Right forelimb (tissue), 1 donor: ENCODE measurements at places on chromosomes 3 and 15.
A peak's percentile ranks its signal among the peaks of the same experiment; 100 is the strongest.

DNA sequence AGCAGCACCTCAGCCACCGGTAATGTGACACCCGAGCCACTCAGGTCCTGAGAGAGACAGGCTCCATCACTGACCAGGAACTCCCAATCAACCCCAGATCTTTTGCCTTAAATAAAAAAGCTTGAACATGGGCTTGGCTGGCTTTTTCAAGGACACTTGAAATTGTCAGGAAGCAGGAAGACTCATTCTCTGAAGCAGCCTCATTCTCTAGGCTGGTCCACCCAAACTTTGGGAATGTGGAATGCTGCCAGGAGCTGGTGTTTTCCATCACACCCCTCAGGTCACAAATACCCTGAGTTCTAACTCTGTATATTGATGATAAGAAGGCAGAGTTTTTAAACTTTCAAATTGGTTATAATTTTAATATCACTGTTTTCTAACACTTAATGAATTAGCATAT is 17.0 kb downstream of the CXCR6 start:
- DNase-seq = no peak

DNA sequence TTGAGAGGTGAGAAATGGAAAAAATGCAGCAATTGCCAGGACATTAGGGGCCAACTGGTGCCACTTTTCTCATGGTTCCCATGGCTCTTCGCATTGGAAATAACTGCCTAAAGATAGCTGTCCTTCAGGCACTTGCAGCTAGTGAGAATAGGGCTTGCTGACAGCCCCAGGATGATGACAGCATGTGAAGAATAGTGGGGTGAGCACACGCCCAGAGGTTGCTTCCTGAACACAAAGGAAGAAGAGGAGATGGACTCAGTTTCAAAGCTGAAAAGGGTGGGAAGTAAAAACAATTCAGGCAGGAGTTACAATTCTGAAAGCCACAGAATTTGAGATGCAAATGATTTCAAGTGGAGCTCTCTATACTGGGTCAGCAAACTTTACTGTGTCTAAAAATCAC is 45.6 kb downstream of the TNFAIP8L3 start:
- DNase-seq = no peak

- DNase-seq = no peak
Measured at GRCh38 chr3:159620873-159621272, 367.8 kb upstream of the IL12A start.

DNA sequence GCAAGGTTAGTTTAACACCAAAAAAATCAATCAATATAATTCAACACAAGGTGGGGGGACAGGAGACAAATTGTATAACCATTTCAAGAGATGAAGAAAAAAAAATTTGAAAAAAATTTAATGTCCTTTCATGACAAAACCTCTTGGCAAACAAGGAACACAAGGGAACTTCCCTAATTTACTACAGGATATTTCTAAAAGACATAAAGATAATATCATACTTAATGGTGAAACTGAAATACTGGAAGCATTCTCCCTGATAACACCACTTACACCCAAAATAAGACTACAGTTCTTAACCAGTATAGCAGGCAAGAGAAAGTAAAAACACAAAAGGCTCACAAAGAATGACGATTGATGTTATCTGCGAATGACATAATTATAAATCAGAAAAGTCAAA is 44.7 kb downstream of the IFT57 start:
- DNase-seq = no peak

GRCh38 chr3:27095553-27096222 is 273.5 kb downstream of the NEK10 start:
- DNase-seq = no peak

DNA sequence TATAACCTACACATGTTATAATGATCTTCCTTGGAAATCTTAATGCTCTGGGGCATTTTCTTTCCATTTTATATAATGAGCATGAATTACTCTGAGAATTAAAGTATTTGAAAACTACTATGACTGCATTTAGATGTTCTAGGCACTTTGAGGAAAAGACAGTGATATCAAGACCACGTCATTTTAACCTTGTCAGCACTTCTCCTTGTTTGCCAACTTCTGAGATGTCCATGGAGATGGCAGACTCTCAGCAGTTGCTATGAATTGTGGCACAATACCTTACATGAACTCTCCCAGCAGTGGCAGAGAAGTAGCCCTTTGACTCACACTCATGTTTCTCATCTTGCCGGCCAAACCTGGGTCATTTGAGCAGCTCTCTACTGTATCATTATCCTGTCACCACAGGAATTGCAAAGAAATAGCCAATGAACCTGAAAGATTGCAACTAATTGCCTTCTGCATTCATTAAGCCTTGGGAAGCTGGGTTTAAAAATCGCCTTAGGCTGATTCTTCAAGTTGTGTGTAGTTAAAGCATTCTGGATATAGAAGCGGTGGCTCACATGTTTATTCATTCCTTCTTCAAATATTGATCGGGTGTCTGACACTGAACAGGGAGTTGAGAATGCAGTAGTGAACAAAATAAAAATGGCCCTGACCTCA is 272.2 kb upstream of the CFAP20DC start:
- no peak for DNase-seq

- DNase-seq = no peak
Measured at GRCh38 chr3:155516439-155516838, 223.0 kb upstream of the STRIT1 start.

DNA sequence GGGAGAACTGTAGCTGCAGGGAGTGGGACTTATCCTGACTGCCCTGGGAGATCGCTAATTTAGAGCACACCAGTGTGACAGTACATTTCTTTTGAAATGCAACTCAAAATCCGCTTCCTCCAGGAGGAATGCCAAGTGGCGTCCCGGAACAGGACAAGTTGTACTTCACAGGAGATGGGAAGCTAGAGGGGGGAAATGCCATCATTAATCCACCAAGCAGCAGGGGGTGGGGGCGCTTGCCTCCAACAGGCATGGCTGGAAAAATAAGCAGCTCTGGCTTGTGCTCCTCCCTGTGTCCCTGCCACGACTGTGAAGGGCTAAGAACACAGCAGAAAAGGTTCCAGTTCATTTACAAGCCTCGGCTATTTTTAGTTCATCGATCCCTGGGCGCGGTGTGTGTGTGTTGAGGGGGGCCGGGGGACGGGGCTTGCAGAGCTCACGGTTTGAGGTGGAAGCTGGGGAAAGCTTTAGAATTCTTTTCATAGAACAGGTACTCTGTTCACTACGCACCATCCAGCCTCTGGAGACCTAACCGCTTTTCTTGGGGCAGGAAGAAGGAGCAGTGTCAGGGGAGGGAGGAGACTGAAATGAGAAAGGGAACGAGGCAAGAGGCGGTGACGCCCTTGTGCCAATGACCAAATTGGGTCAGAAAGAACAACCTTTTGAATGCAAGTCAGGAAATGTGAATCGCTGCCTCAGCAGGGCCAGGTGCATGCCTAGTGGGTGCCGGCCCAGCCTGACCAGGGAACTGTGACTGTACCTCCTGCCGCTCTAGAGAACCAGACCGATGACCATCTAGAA is 51.8 kb upstream of the DGKG start:
- DNase-seq = no peak

GRCh38 chr3:153414982-153415381 is 253.0 kb downstream of the RAP2B start:
- no peak for DNase-seq

GRCh38 chr3:188635258-188636042 is 481.5 kb downstream of the LPP start:
- no peak for DNase-seq

DNA sequence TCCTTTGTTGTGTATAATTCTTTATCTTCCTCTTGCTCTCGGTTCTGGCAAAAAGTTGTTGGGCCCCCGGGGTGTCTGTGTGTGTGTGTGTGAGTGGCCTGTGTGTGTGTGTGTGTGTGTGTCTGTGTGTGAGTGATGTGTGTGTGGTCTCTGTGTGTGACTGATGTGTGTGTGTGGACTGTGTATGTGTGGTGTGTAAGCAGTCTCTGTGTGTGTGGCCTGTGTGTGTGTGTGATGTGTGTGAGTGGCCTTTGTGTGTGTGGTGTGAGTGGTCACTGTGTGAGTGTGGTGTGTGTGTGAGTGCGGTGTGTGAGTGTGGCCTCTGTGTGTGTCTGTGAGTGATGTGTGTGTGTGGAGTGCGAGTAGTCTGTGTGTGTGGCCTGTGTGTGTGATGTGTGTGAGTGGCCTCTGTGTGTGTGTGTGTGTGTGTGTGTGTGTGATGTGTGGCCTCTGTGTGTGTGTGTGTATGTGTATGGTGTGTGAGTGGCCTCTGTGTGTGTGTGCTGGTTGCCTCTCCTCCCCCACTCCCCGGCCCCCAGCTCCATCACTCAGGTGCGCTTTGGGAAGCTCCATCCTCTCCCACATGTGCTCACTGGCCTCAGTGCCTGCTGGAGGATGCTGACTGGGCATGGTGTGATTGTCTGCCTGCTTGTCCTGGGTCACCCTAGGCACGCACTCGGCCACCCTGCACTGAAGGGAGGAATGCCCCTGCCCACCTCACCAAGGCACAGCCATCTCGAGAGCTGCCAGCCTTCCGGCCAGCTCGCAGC is 8.8 kb downstream of the LINGO1 start:
- DNase-seq = no peak

- no peak for DNase-seq
Measured at GRCh38 chr15:38587214-38587613, 22.6 kb upstream of the RASGRP1 start.

GRCh38 chr3:15148614-15149013 is 49.7 kb upstream of the RBSN start:
- DNase-seq = no peak

DNA sequence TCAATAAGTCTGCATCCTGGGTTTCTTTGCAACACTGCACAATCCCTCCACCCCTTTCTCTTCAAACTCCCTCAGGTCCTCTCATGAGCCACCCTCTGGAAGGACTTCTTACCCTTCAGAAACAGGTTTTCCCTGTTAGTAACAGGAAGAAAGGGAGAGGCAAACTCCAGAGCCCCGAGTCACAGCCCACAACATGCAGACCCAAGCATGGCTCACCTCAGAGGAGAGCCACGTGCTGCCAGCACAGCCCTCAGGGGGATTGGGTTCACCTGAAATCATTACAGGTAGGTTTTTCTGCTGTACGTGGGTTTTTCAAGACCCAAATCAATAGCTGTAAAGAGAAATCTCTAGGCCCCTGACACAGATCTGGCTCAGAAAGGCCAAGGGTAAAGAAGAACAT is 359.7 kb upstream of the ATP10A start:
- no peak for DNase-seq

DNA sequence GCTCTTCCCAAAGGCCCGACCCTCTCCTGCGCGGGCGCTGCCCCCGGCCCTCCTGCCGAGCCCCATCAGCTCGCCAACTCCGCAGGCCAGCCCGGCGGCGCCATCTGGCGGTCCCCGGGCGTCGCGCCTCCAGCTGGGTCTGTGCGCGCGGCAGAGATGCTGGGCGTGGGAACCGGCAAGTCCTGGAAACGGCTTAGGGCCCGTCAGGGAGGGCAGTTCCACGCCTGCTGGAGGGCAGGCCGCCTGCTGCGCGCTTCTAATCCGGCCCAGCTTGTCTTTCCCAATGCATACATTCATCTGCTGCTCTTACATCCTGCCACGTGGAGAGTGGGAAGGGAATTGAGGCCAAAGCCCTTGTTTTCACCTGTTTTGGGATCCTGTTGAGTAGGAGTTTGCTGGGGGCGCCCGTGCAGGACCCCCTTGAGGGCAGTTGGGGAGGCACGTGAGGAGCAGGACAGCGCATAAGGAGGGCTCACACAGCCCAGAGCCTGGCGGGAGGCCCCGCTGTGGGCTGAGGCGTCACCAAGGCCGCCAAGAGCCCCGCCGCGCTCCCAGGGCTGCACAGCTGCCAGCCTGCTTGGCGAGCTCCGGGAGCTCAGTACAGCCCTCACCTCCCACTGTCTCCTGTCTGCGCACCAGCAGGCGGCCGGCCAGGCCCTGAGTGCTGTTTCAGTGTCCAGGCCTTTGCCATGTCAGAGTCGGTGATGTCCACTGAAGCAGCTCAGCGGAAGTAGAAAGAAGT is 165.6 kb downstream of the NSMCE3 start:
- DNase-seq = peak; percentile 93

- peak; percentile 77 for DNase-seq
Measured at GRCh38 chr15:83206526-83207008, 1.1 kb downstream of the HDGFL3 start.

DNA sequence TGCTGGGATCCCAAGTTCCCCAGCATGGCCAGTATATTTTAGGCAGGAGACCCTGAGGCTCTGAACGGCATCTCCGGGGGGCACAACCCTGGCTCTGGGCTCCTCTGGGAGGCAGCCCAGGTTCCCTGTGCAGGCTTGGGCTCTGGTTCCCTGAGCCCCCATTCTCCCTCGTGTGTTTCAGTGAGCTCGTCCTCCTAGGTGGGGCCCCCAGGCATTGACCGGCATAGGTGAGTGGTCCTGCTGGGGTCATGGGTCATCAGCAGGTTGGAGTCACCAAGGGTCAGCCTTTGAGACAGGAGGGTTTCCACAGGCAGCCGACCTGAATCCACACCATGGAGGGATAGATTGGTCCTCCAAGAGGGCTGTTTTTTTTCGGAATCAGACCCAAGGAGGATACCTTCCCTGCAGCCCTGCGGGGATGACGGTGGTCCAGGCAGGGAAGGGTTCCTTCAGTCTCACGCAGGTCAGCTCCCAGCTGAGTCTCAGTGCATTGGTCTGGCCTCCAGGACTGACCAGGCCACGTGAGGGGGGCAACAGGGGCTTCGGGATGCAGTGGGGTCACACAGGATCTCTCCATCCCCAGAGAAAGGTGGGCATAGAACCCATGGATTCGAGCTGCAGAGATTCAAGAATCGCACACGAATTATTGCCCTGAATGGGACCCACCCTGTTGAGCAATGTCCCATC is 226.0 kb downstream of the SNRPN start:
- DNase-seq = peak; percentile 13

- no peak for DNase-seq
Measured at GRCh38 chr3:59135096-59135495, 85.3 kb upstream of the CFAP20DC start.
